ENCODE measurements at places on chromosomes 1 and 21.

GRCh38 chr1:229030630-229031029 is 240.3 kb upstream of the RAB4A start:
- no peak for DNase-seq

DNA sequence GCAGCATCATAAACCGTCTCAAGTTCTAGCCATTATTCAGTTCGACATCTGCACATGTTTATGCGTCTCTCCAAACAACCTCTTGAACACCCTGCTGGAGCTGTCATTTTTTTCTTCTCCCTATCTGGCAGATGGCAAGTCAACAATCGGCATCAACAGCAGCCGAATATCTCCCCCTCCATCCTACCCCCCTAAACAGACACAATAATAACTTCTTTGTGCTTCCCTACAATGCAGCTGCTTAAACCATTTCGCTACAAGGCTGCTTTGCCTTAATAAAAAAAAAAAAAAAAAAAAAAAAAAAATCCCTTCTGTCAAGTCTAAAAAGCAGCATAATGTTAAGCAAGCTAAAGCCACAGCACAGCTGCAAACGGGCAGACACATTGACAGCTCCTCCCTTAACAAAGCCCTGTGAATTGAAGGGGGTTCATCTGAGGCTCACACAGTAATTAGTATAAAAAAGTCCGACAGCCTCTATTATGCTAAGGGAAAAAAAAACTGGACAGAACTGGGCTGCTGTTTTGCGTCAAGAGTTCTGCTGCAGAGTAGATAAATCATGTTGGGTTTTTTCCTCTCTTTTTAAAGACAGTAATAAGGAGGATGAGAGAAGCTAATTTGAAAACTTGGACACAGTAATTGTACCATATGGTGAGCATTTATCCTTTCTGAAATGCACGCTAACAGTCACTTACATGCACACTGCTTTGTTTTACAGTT is 136.4 kb downstream of the AKT3 start:
- peak; percentile 62 for DNase-seq

- peak; percentile 60 for DNase-seq
Observed at GRCh38 chr1:114008480-114008941, 29.2 kb downstream of the OLFML3 start.

- DNase-seq = peak; percentile 14
Observed at GRCh38 chr1:65105596-65105995, 42.4 kb upstream of the AK4 start.

- DNase-seq = no peak
Observed at GRCh38 chr1:155322571-155322952, 1.9 kb downstream of the RUSC1 start.

DNA sequence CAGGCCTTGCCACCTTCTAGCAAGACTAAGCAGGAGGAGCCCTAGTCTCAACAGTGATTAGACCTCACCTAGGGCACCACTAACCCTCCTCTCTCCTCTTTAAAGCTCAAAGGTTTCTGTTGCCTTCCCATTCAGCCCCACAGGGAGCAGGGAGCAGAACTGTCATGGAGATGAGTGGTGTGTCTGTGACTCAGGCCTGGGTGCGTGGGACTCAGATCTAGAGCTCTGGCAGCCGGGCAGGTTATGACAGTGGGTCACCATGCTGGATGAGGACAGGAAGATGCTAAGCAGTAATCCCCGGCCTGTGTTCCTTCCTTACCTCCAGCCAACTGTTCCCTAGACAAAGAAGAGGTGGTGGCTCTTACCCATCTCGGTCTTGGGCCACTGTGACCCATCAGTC is 60.1 kb upstream of the COA6 start:
- no peak for DNase-seq

DNA sequence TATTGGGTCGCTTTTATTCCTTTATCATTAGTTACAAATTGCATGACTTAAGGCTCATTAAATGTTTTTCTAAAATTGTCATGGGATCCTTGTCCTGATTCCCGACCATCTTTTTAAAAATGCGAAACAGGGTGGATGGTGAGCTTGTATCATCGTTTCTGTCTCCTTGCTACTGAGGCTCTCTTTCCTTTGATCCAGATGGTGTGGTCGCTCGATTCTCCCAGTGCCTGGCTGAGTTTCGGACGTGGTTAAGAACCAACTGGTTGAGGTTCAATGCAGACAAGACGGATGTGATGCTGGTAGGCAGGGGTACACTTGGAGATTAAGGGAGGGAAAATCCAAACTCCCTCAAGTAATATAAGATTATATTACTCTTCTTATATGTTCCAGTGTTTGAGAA is 1.2 kb downstream of the MIER1 start:
- DNase-seq = no peak

GRCh38 chr1:161139766-161140165 is 7.3 kb upstream of the DEDD start:
- DNase-seq = peak; percentile 42

- no peak for DNase-seq
Observed at GRCh38 chr1:28171246-28171645, 5.2 kb downstream of the PTAFR start.

DNA sequence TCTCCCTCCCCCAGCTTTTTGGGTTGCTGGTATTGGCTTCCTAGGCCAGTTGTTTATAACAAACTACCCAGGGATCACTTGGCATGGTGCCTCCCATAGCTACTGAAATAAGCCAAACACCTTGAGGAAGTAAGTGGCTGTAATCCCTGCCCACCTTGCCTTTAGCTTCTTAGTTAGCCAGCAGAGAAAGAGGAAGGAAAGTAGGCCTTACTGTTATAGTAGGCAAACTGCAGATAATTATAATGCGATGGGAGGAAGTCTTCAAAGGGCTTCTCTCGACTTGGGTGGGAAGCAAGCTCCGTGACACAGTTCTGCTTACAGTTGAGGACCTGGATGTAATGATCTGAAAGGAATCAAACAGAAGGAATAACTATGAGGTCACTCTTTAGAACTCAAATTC is 8.2 kb downstream of the P3H1 start:
- no peak for DNase-seq

DNA sequence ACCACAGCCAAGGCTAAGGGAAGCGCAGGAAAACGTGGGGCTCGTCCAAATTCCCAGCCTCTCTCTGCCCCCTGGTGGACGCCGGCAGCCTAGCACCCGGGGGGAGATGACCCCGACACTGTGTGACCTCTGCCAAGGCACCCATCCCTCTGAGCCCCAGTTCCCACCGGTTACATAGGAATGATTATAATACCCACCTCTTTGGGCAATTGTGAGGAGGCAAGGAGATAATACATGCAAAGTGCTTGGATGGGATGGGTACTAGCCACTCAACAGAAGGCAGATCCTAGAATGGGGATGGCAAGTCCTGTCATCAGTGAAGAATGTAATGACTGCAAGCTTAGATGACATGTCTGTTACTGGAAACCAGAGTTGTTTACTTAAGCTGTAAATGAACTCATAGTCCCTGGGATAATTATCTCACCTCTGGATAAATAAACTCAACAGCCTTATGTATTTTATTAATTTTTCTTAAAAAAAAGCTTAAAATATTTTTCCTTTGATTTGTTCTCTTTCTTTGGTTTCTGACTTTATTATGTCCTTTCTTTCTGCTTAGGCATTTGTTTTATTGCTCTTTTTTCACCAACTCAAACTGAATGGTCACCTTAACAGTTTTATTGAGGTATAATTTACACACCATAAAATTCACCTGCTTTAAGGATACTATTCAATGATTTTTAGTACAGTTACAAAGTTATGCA is 11.3 kb upstream of the BMP8B start:
- peak; percentile 79 for DNase-seq

DNA sequence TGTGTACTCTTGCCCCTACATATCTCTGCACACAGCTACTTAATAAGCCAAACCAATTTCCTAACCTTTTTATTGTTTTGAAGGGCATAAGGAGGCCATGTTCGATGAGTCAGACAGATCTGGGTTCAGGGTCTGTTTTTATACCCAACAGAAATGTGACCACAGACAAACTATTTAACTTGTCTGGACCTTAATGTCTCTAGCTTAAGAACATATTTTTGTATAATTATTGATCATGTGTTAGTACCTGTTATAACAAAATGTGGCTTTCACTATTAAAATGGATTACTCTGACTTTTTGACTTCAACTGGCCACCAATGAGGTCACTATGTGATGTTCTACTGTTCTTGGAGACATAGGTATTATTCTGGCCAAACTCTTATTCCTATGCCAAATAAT is 507.8 kb upstream of the USP24 start:
- peak; percentile 18 for DNase-seq

GRCh38 chr1:94953107-94953506 is 26.2 kb upstream of the CNN3 start:
- no peak for DNase-seq

GRCh38 chr1:92481971-92482664 is 4.6 kb downstream of the GFI1 start:
- no peak for DNase-seq

- DNase-seq = peak; percentile 63
Observed at GRCh38 chr1:118075116-118075515, 109.9 kb downstream of the SPAG17 start.

DNA sequence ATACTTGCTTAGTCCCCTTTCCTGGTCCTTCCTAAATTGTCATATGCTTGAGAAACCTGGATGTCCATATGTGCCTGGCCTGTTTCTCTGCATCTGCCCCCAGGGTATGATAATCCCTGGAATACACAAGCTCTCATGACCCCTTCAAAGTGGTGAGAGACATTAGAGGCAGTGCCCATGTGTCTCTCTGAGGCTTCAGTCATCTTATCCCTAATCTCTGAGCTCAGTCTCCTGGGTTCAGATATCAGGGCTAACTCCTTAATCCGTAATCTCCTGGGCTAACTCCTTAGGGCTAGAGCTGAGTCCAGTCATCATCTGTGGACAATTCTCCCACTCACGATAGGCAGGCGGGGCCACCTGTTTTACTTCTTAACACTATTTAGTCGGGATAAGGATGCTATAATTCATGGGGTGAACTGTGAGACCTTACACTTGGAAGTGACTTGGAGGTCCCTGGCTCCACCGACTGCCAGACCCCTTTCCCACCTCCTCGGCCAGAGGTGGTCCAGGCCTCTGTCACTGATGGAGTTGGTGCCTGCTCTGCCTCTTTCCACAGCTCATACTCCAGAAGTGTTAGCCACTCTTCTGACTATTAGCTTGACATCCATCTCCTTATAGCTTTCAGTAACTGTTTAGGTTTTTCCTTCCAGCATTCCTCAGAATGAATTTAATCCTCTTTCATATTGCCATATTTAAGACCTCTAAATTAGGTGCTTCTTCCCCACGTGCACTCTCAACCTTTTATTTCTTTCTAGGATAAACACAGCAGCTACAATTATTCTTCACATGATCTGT is 22.7 kb downstream of the CCN1 start:
- DNase-seq = no peak

DNA sequence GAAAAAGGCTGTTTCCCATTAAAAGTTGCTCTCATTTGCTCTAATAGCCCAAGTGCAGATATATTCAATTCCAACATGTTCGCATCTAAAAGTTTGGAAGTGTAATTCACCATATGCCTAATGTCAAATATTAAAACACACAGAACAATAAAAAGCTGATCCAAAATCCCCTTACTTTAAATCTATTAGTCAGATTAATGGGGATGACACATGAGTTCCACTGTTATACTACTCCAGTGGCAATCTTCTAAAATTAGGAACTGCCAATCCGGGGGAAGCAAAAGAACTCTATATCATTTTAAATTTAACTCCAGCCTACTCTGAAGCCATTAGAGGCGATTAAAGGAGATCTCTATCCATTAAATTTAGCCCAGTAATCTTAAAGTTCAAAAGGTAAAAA is 317.1 kb downstream of the NTNG1 start:
- no peak for DNase-seq

GRCh38 chr1:77392486-77392885 is 110.7 kb downstream of the AK5 start:
- no peak for DNase-seq

DNA sequence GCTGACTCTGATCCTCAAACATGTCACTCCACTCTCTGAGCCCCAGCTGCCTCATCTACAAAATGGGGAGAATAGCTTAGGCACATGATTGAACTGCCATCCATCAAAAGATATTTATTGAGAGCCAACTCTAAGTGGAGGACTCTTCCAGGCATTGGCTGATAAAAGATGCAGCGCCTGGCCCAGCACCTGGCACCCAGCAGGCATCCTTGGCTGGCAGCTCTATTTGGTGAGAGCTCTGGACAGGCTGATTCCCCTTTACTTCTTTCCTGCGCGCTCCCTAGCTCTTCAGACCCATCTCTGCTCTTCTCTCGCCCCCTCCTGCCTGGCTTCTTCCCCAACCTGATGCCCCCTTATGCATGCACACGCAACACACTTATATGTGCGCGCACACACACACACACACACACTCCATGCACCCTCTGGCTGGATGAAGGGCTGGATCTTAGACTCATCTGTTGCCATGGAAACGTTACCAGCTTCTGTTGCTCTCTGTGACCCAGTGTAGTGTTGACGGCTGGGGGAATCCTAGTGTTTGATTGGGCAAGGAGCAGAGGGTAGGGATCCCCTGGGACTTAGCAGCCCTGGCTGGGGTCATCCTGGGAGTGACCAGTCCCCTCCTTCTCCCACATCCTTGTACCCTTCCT is 49.3 kb downstream of the VWA5B1 start:
- DNase-seq = no peak

GRCh38 chr1:184754476-184755225 is at the start of gene EDEM3:
Gene EDEM3 (minus strand): TSS chr1:184754858. CDS start chr1:184754646, 212 bp downstream.
- peak; percentile 100 for DNase-seq

DNA sequence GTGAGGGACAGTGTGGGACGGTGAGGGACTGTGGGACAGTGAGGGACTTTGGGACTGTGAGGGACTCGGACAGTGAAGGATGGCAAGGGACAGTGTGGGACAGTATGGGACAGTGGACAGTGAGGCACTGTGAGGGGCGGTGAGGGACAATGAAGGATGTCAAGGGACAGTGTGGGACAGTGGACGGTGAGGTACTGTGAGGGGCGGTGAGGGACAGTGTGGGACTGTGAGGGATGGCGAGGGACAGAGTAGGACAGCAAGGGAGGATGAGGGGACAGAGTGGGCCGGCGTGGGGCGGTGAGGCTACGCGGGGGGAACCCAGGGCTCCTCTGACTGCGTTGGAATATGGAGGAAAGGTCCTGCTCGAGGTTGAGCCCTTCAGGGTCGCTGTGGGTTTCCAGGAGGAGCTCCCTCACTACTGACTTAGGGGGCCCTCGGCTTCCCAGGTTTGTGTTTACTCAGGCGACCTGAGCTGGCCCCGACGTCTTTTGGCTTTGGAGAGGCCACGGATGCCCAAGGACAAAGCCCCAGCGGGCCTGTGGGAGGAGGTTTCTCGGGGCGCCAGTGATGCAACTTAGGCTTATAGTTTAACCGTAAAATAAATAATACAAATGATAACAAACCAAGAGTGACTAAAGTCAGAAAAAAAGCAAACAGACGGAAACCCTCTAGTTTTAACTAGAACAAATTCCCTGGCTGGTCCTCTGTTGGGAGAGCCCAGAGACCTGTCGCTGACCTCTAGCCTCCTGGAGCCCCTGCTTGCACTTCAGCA is 1.1 kb upstream of the ERRFI1 start:
- DNase-seq = no peak

DNA sequence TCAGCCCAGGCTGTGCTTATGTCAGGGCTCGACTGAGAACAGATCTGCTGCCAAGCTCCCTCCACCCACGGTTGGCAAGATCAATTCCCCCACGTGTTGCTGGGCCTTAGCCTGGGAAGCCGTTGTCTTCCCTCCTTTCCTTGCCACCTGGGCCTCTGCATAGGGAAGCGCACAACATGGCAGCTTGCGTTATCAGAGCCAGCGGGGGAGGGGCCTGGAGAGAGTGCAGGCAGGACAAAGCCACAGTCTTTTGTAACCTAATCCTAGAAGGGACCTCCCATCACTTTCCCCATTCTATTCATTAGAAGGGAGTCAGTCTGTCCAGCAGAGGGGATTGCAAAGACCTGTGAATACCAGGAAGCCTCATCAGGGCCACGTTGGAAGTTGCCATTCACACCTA is 17.0 kb upstream of the IGSF21 start:
- no peak for DNase-seq

- peak; percentile 50 for DNase-seq
Observed at GRCh38 chr1:40092706-40093639, 4.1 kb downstream of the PPT1 start.

Measured in fibroblast of skin of right quadriceps (primary cell).